Stimulated activated CD8-positive, alpha-beta memory T cell treated with anti-CD3 and anti-CD28 coated beads, Interleukin-7, amount 100 ng/mL, for 1 hour (primary cell): ENCODE measurements at places on chromosomes 7 and 10.

GRCh38 chr7:80374321-80374720 is 137.5 kb downstream of the GNAT3 start:
- no peak for DNase-seq

- no peak for DNase-seq
These were observed 2.0 kb upstream of the TNRC18 start for GRCh38 chr7:5425507-5426225.

- no peak for DNase-seq
These were observed 23.2 kb downstream of the BET1 start for GRCh38 chr7:93980744-93981479.

- no peak for DNase-seq
These were observed 3.4 kb downstream of the EVX1 start for GRCh38 chr7:27245798-27246691.

DNA sequence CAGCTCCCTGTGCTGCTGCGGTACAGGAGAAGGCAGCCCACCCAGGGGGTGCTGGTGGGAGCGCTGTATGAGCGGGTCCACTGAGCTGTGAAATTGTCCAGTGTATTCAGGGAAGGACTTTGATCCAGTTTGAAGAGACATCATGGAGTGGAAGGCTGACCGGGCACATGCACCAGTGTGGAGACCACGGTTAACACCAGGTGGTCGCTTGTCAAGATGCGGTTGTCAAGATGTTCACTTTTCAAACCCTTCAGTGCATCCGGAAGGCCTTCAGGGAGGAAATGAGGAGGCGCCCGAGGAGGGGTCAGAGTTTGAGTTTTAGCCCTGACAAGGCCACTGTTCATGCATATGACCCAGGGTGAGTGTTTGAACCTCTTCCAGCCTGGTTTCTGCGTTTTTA is 6.1 kb downstream of the DOCK1 start:
- DNase-seq, result no peak

DNA sequence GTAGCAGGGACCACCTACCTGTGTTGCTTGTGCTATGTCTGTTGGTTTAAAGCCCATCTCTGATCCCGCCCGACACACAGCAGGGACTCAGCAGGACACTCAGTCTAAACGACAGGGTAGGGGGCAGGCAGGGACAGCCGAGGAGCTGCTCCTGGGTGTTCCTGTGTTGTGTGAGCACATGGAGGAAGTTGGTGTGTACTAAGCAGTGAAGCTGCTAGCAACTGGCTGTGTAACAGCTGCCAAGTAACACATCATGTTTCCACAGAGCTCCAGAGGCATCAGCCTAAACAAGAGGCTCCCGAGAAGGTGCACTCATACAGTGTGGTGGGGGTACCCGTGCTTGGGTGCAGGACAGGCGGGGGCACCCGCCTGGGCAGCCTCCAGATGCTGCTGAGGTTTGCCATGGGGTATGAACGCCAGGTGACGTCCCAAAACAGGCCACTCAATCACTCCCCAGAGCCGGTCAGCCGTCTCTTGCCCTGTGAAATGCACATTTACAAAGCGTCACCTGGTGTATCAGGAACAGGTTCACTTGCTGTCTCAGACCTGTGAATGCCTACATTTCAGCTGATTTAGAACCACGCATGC is 59.6 kb downstream of the PTPRN2 start:
- no peak for DNase-seq
